ENCODE measurements at places on chromosomes 6 and 20.

GRCh38 chr20:23613676-23614075 lies 8.0 kb upstream of the CST9 start:
- DNase-seq, result no peak

- no peak for DNase-seq
Measured at GRCh38 chr20:22575737-22576136, 8.6 kb downstream of the FOXA2 start.

- DNase-seq, result no peak
Measured at GRCh38 chr6:157261606-157262005, 61.7 kb downstream of the TMEM242 start.

DNA sequence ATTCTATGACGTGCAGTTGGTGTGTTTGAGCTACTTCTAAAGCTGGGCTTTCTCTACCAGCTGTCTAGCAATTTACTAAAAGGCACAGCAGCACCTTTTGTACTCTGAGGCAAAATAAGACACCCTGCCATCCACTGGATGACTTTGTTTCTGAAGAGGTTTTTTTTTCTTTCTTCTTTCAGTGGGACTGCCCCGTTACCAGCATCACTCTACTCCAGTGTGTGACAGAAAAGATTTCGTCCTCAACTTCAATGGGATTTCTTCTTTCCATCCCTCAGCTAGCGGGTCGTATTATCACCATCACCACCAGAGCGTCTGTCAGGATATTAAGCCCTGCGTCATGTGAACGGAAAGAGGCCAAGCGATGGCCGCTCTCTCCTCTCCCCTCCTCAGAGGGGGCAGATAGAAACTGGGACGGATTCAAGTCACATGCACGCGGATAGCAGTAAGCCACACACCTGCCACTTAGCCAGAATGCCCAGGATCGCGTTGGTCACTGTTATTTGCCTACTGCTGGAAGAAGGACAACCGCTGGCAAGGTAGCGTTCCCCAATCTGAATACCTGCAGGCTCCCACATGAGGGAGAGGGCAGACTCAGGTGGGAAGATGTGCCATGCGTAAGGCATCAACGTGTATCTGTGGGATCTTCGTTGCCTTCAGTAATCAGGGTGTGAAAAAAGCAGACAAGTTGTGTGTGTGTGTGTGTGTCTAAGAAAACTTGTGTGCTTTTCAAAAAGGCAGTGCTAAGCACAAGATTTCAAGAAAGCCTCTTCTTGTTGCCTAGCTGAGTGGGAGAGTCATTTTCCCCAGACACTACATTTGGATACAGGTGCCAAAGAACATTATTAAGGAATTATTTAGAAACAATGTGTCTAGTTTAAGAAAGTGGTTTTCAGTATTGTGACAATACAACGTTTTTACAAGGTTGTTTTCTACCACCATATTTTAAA lies 5.4 kb downstream of the FOXF2 start:
- DNase-seq, result no peak

GRCh38 chr6:55892749-55893357 lies 17.5 kb upstream of the BMP5 start:
- DNase-seq, result no peak

DNA sequence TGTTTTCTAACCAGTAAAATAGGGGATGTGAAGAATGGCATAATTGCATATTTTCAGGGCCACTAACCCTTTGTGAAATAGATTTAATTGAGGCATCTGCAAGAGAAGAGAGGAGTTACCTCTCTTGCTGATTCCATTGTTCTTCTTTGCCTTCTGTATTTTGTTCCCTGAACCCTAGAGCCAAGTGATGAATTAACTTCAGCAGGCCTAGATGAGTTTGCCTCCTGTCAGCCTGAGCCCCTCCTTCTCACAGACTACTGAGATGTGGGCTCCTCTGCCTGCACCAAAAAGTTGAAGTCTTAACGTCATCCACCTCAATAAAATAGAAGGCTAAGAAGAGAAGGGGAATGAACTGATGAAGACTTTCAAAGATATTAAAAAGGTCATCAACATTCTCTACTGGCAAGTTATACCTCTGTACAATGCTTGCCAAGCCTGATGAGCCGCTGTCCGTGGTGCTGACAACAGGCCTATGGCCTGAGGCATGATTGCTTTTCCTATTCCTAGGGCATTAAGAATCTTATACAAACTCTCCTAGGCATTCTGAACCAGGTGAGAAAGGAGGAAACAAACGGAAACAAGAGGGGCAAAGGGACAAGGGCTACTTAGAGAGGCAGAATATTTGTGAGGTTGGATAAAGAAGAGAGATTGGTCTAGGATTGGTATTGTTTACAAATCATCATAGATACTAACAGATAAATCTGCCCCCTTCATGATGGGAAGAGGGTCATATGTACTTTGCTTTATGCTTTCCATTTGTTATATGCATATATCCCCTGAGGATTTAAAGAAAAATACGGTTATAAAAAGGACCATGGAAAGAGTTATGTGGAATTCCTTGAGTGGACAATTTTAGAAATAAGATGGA lies 46.8 kb downstream of the CD24 start:
- DNase-seq, result no peak

- no peak for DNase-seq
Measured at GRCh38 chr6:126481319-126481718, 141.4 kb downstream of the CENPW start.

DNA sequence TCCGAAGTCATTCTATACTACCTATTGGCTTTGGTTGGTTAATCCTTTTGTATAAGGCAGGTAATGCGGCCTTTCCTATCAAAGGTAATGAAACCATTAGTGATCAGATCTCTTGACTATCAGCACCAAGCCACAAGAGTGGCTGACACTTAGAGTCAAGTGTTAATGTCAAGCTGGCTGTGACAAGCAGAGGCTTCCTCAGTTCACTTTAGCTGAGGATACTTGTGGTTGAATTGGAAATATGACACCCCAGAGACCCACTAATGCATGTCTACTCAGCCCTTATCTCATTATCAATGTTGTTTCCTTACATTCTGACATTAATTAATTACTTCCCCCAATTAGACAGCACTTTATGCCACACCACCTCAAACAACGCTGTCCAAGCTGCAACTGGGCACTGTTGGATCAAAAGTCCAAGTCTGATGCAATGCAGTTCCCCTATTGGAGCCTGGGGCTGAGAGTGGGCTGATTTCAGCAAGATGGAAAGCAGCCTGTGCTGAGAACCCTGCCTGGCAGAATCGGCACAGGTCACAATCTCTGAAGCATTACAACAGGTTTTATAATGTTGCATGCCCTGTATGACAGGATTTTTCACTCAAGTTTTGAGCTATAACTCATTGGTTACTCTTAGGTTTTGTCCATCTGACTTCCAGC lies 273.5 kb downstream of the COL12A1 start:
- no peak for DNase-seq

- DNase-seq, result no peak
Measured at GRCh38 chr6:167152862-167153261, 4.9 kb downstream of the GPR31 start.

GRCh38 chr6:143937668-143937970 lies 70.4 kb downstream of the PLAGL1 start:
- no peak for DNase-seq

- no peak for DNase-seq
Measured at GRCh38 chr6:47126647-47127391, 84.7 kb upstream of the ADGRF1 start.
